ENCODE measurements at places on chromosomes 1 and 21.

GRCh38 chr1:209277662-209278061 lies 305.9 kb upstream of the CAMK1G start:
- no peak for DNase-seq

GRCh38 chr1:215786997-215787396 lies 219.9 kb downstream of the KCTD3 start:
- no peak for DNase-seq

DNA sequence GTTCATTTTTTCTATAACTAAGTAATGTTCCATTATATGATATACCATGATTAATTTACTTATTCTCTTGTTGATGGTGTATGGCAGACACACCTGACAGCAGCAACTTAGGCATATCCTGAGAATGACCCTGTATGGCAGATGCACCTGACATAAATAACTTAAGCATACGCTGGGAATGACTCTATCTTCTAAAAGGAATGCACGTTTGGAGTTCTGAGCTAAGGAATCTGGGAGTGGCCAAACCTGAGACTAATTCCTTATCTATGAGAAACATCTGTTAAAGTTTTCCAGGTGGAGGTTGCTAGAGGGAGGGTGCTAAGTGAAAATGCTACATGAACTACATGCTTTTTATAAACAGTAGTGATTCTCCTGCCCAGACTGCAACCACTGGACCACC lies 96.7 kb upstream of the RGS18 start:
- DNase-seq, result no peak

DNA sequence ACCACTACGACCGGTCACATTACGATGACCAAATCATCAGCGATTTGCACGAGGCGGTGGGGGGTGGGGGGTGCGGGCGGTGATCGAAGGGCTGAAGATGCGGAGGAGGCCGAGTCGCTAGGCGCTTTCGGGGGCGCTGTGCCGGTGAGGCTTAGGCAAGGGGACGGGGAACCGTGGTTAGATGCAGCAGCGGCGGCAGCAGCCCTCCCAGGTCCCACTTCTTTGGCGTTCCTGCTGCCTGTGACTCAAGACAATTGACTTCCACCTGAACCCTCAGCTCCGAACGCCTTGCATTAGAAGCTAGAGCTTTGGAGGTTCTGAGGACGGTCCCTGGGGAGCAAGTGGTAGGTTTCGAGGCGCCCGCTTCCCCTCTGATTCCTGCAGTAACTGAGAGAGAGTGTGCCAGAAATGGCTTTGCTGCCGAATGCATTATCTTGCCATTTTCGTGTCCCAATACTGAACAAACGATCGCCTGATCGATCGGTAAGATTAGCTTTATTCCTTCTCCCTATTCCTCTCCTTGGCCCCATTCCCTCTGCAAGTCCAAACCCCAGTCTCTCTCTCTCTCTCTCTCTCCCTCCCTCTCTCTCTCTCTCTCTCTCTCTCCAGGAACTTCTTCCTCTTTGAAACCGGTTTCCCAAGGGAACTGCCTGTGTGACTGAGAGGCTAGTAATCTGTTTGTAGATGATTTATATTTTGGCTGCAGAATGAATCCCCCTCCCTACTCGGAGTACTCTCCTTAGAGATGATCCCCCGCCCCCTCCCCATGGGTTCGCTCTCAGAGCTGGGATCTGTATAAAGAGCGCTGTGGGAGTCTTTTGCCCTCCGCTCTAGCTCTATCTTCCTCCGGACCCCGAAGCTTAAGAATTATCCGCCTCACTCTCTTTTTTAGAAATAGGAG lies 735 bp upstream of the BRINP3 start:
- DNase-seq, result no peak

DNA sequence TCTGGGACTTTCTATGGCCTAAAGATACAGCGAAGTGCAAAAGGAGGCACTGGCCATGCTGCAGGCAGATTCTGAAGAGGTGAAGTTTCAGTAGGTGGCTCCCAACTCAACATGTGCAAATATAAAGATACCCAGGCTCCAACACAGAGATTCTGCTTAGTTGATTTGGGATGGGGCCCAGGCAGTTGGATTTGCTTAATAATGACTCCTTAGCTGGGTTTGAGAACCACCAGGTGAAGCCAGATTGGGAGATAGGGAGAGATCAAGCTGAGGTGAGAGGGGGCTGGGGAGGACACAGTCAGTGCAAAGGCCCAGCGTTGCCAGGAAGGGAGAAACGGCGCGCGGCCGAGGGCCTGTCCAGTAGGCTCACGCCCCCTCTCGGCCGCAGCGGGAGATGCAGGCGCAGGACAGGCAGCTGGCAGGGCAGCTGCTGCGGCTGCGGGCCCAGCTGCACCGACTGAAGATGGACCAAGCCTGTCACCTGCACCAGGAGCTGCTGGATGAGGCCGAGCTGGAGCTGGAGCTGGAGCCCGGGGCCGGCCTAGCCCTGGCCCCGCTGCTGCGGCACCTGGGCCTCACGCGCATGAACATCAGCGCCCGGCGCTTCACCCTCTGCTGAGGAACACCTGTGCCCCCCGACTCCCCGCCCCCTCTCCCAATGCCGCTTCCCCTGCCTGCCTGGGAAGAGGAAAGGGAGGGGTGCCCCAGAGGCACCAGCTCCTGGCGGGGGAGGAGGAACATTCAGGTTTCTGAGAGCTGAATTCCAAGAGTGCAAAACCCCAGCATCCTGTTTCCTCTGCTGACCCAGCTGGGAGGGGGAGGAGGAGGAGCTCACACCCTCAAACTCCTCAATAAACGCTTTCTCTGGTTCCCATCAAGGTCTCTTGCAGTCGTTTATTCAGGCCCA lies 1.2 kb downstream of the FAM167B start:
- DNase-seq, result peak; percentile 70

DNA sequence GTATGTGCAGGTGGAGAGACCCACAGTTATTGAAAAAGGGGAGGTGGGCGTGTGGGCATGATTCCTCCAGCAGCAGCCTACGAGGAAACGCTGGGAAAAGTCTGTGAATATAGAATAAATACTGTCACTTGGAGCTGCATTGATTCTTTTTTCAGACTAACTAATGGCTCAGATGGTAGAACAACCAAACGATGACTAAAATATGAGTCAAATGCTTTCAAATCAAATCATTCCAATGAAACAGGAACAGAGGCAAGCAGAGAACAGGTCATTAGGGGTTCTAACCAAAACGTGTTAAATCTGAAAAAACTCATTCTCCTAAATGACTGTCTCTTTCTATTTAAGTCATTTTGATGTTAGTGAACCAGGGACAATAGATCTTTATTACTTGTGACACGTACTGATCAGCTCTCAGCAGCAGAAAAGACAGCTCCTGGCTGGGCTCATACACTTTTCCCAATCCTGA lies 35.1 kb upstream of the SEC16B start:
- no peak for DNase-seq

DNA sequence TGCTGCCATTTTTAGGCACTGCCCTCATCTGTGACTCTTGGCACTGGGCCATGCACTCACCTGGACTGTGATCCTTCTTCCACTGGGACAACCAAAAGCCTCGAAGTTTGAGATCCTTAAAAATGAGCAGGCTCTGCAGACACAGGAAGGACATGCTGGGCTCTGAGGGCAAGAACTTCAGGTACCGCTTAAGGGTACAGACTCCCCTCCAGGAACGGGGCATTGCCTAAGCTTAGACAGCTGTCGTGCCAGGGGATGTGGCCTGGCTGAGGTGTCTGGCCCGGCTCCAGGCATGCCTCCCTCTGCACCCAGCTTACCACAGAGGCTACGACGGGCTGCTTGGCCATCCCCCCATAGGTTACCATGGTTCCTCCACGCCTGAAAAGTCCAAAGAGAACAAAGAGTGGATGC lies 14.2 kb upstream of the SRSF4 start:
- DNase-seq, result no peak

GRCh38 chr1:221983444-221983843 lies 241.6 kb upstream of the DUSP10 start:
- no peak for DNase-seq

- no peak for DNase-seq
Observed at GRCh38 chr1:92901699-92902405, 59.4 kb downstream of the DIPK1A start.

DNA sequence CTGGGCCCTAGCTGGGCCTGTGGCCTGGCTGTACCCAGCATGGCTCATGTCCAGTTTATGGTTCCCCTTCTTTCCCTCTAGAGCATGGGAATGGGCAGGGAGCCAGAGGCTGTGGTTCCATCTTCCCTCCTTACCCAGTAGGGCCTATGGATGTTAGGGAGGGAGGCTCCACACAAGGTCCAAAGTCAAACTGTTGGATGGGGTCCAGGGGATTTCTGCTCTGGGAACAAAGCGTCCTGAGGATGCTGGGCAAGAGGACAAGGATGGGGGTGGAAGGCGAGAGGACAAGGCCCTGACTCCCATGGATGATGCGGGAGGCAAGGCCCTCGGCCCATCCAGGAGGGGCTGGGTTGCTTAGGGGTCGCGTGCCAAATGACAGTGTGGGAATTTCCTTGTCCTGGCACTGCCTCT lies 17.3 kb downstream of the CSF1 start:
- no peak for DNase-seq

- DNase-seq, result no peak
Observed at GRCh38 chr1:41576206-41576605, 91.7 kb upstream of the EDN2 start.

- DNase-seq, result no peak
Observed at GRCh38 chr1:90400131-90400530, 317.0 kb downstream of the BARHL2 start.

DNA sequence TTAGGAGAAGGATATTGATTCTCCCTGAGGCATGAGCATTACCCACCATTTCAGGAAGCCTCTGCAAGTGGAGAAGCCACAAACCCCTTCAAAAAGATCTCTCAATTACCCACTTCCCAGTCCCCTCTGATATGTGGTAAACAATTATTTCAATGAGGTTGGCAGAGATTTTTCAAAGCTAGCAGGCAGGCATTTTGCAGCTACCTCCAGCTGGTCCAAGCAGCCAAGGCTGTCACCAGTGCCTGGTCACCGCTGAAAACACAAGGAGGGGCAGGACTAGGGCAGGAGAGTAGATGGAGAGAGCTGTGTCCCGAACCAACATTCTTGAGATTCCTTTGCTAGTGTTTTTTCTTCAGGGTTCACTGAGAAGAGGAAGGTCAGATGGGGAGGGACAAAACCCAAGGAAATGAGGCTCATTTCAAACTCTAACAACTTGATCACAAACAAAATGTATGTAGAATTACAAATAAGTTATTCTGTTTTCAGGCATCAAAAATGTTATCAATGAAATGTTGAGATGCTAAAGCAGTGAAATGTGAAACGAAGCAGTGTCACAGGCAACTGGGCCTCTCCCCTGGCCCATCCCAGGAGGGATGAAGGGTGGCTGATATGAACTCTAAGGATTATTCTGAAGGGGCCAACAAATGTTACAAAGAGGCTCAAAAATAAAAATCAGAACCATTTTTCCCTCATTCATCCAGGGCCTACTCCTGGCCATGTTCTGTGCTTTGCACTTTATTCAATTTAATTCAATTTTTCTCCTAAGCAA lies 22.3 kb downstream of the APP start:
- DNase-seq, result no peak

DNA sequence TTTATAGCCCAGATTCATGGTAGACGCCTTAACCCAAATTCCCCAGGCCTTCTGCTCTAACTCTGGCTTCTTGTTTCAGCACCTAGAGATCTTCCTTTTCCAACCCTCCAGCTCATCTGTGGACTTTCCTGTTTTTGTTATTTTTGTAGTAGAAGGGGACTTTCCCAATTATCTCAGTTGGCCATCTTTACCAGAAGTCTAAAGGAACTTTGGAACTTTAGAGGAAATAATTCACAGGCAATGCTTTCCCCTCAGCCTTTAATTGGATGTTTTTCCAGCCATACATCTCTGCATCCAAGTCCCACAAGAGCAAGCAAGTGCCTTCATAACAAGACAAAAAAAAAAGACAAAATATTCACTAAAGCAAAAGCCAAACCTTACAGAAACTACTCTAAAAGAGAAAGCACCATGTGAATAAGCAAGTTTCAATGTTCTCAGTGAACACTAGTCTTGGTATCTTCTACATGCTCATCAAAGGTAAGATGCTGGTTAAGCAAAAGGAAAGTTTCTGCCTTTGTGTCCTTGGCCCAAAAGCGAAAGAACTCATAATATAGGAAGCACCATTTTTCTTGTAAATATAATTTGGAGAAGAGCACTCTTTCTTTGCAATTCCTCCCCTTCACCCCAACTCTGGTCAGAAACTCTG lies 377.3 kb downstream of the SETD4 start:
- no peak for DNase-seq

GRCh38 chr21:42988236-42988965 lies 14.0 kb downstream of the PKNOX1 start:
- DNase-seq, result no peak

DNA sequence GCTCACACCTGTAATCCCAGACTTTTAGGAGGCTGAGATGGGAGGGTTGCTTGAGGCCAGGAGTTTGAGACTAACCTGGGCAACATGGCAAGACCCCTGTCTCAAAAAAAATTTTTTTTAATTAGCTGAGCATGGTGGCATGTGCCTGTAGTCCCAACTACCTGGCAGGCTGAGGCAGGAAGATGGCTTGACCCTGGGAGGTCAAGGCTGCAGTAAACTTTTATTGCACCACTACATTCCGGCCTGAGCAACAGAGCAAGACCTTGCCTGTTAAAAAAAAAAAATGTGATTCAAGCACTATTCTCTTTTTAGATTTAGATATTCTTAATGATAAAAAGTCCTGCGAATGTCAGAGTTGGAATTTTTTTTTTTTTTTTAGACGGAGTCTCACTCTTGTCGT lies 102.5 kb upstream of the L1TD1 start:
- DNase-seq, result no peak

DNA sequence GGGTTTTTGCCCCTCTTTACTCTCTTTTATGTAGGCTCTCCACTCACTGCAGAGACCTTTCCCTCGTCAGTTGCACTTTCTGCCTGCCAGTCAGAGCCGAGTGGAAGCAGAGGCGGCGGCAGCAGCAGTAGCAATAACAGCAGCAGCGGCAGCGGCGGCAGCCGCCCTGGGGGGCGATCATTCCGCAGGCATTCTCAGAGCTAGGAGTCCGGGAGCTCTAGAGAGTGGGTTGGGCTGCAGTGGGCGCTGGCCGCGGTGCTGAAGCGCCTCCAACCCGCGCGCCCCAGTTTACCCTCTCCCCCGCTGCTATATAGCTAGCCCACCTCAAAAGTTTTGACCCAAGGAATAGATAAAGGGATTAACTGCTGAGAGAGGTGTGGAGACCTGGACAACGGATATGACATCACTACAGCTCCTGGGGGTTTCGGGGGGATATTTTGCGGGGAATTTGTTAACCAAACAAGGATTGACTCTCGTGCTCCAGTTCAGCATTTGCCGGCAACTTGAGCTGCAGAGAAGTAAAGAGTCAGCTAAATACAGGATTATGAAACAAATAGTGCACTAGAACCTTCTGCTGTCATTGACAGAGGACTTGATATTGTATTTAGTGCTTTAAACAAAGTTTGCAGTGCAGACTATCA lies at the start of gene OLFM3:
OLFM3 (minus strand) TSS at position 102 of the 641 bp plus-strand sequence.
- no peak for DNase-seq

- DNase-seq, result no peak
Observed at GRCh38 chr1:56394298-56394697, 185.1 kb downstream of the PLPP3 start.

- DNase-seq, result no peak
Observed at GRCh38 chr1:160069460-160070231, at the start of gene KCNJ10. Gene KCNJ10 (minus strand): TSS chr1:160070160. CDS start chr1:160042532, 27,628 bp downstream.

DNA sequence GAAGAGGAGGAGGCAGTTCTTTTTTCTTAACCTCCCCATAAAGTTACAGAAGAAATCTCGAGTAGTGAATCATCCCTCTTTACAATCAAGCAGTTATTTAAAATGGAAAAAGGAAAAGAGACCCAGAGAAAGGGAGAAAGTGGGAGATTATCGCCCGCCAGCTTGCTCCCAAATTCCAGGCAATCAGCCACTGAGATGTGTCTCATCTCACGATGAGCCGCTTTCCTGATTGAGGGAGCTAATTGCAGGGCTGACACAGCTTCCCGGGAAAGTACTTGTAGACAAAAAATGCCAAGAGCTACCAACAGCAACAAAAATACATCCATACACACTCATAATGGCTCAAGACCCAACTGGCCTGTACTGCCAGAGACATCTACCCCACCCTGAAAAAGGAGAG lies 191.6 kb upstream of the ZC3H12A start:
- DNase-seq, result no peak

Measured in CD4-positive, alpha-beta T cell treated with Interleukin-6 at 100 ng/mL for 8 hours (primary cell).